ENCODE measurements at places on chromosomes 5 and 9.

- no peak overlapping the region for H3K4me3 ChIP-seq
- peak; percentile 67 for DNase-seq
- H3K27me3 ChIP-seq: no peaks in the 10 kb centered on the region
- H3K4me1 ChIP-seq: peaks cover 85% of the 10 kb centered on the region
Measured at GRCh38 chr9:113568571-113569321, 105.2 kb downstream of the RGS3 start.

GRCh38 chr9:97366889-97367288 is 45.0 kb upstream of the TDRD7 start:
- H3K27ac ChIP-seq: no peak overlapping the region
- H3K36me3 ChIP-seq: no peaks in the 10 kb centered on the region
- no peaks in the 10 kb centered on the region for H3K27me3 ChIP-seq

DNA sequence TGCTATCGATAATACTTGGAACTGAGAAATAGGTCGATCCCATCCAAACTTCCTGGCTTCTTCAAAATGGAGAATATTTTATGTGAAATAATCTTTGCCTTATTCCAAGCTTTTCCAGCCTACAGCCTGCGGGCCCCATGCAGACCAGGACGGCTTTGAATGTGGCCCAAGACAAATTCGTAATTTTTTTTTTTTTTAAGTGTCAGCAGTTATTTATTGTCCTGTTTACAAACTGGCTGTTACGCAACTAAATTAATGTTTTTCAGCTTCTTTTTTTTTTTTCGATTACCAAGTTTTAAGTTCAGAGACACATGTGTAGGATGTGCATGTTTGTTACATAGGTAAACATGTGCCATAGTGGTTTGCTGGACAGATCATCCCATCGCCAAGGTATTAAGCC is 411.7 kb upstream of the EDIL3 start:
- no peak for DNase-seq
- no peaks in the 10 kb centered on the region for H3K4me1 ChIP-seq
- no peak overlapping the region for H3K27ac ChIP-seq
- no peak overlapping the region for H3K4me3 ChIP-seq
- no peaks in the 10 kb centered on the region for H3K27me3 ChIP-seq

DNA sequence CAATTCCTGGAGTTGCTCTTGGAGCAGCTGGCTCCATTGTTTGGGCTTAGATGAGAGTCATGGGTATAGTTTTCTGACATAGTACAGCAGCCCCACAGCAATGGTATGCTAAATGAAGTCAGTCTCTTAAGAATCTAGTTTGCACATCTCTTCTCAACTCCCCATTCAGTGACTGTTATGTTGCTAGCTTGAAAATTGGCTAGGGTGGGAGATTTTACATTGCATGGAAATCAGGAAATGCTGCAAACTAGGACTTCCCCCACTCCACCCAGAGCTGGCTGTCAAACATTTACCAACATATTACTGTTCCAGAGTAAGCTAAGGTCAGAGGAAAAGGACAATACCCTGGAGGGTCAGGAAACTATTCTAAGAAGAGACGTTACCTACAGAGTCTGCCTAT is 17.6 kb upstream of the FCHO2 start:
- DNase-seq: no peak
- H3K27ac ChIP-seq: peak overlapping the region; percentile 46
- H3K4me3 ChIP-seq: no peak overlapping the region
- no peaks in the 10 kb centered on the region for H3K36me3 ChIP-seq
- no peaks in the 10 kb centered on the region for H3K27me3 ChIP-seq

DNA sequence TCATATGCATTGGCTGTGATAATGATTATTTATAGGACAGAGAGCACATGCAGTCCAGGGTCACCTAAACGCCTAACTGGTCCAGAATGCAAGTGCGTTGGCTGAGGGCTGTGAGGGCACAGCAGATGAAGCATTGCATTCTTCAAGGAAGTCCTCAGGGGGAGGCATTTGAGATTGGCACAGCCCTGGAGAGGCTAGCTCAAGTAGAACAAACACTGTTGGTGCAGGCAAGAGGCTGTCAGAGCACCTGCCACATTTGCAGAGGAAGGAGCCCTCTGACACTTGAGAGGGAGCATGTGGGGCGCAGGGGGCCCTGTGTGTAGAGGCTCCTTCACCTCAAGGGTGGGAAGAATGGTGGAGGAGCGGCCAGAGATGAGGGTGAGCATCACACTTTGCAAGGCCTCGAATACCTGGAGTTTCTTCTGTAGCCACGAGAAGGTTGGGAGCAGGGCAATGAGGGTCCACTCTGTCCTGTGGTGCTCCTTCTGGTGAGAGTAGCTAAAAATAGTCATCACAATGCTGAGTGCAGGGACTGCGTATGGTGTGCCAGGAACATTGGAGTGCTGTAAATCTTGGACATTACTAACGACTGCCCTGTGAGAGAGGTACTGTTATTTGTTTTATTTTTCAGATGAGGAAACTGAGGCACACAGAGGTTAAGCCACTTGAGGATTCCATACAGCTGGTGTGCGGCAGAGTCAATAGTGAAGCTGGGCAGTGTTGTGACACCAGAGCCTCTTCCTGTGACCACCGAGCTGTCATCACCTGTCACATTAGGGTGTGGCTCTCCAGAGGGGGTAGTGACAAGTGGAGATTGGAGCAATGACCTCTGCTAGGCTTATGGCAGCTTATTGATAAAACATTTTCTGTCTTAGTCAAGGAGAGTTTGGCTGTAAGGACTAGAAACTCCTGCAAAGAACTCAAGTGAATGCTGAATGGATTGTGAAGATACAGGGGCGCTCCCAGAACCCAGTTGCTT is 100.2 kb downstream of the PIP5K1B start:
- H3K27ac ChIP-seq: peak overlapping the region; percentile 48
- H3K27me3 ChIP-seq: no peaks in the 10 kb centered on the region

- no peaks in the 10 kb centered on the region for H3K27me3 ChIP-seq
- peaks cover 47% of the 10 kb centered on the region for H3K36me3 ChIP-seq
- H3K27ac ChIP-seq: no peak overlapping the region
Measured at GRCh38 chr5:151267491-151268260, 14.7 kb downstream of the GM2A start.

DNA sequence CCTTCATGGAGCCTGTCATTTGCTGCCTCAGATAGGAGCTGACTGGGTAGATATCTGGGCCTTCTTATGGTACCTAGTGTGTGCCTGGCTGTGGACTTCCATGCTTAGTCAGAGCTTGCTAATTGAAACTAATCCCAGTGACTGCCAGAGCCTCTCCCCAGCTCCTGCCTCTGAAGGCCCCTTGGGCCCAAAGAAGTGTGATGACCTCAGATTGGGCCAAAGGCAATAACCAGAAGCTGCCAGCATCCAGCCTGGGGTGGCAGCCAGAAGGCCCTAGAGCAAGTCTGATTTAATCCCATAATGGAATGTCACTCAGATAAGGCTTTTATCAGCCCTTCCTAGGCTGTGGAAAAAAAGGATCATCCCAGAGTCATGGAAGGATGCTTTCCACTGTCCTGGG is 17.1 kb upstream of the CDC23 start:
- H3K4me3 ChIP-seq: no peak overlapping the region
- no peaks in the 10 kb centered on the region for H3K4me1 ChIP-seq
- no peaks in the 10 kb centered on the region for H3K27me3 ChIP-seq
- no peaks in the 10 kb centered on the region for H3K36me3 ChIP-seq
- H3K27ac ChIP-seq: no peak overlapping the region

DNA sequence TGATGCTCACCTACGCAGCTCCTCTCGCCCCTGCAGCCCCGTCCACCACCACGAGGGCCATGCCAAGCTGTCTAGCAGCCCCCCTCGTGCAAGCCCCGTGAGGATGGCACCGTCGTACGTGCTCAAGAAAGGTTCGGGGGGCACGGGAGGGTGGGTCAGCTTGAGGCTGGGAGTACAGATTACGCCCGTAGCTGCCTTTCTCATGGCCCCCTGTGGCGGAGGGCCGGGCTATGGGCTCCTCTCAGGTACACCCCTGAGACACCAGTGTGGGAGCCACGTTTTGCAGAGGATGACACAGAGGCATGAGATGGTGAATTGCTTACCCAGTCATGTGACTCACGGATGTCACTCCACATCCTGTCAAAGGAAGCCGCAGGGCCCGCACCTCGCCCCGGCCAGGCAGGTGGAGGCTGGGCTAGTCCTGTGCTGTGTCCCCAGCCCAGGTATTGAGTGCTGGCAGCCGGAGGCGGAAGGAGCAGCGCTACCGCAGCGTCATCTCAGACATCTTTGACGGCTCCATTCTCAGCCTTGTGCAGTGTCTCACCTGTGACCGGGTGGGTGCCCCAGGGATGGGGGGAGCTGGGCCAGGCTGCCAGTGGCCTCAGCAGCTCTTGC is 33.7 kb downstream of the USP20 start:
- DNase-seq: peak; percentile 82
- H3K4me3 ChIP-seq: no peak overlapping the region
- peaks cover 10% of the 10 kb centered on the region for H3K4me1 ChIP-seq
- no peak overlapping the region for H3K27ac ChIP-seq
- H3K36me3 ChIP-seq: no peaks in the 10 kb centered on the region

GRCh38 chr9:75593920-75594319 is 296.6 kb upstream of the PCSK5 start:
- DNase-seq: no peak
- no peaks in the 10 kb centered on the region for H3K27me3 ChIP-seq
- H3K36me3 ChIP-seq: no peaks in the 10 kb centered on the region
- no peak overlapping the region for H3K27ac ChIP-seq
- no peaks in the 10 kb centered on the region for H3K4me1 ChIP-seq
- H3K4me3 ChIP-seq: no peak overlapping the region

- H3K4me1 ChIP-seq: no peaks in the 10 kb centered on the region
- no peak overlapping the region for H3K4me3 ChIP-seq
- no peak for DNase-seq
- H3K27ac ChIP-seq: no peak overlapping the region
- no peaks in the 10 kb centered on the region for H3K36me3 ChIP-seq
Measured at GRCh38 chr5:75677607-75678006, 39.6 kb downstream of the POC5 start.

DNA sequence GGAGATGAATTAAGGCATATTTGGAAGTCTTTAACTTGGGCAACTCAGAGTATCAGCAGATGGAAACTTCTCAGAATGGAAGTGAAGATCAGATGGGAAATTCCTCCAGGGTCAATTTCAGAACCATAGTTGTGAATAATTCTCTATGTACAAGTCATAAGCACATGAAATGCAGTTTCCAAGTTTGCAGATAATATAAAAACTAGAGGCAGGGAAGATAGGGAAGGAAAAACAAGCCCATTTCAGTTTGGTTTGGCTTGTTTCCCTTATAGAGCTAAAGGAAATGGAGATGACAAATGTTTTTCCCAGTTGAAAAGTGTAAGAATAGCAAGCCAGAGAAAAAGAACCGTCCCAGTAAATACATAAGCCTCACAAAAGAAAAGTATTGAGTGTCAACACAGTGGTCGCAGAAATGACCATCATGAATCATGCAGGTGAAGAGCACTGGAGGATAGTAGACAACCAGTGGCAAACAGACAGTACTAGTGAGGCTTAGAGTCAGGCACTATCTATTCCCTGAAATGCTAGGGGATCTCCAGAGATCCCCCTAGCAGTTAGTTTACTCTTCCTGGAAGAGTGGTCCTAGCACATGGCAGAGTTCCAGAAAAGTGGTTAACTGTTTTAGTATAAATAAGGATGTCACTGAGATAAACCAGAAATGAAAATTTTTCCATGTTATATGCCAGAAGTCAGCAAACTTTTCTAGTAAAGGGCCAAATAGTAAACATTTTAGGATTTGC is 245.9 kb downstream of the SAXO1 start:
- no peaks in the 10 kb centered on the region for H3K36me3 ChIP-seq
- H3K4me3 ChIP-seq: no peak overlapping the region
- DNase-seq: peak; percentile 50
- no peaks in the 10 kb centered on the region for H3K27me3 ChIP-seq
- no peak overlapping the region for H3K27ac ChIP-seq

DNA sequence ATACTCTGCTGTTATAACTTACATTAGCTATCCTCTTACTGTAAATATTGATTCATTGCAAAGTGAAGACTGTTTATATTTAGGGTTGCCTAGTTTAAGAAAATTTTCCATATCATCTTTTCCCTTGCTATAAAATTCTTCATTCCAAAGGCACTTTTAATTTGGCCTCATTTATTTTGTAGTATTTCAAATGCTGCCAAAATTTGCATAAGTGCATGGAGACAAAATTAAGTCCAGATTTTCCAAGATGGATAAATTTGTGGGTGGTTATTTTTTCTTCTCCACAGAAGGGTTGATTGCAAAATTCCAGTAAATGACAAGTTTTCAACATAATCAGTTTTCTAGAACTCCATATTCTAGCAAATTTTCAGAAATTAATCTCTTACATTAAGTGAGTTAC is 141.5 kb upstream of the MTAP start:
- H3K4me1 ChIP-seq: no peaks in the 10 kb centered on the region
- no peaks in the 10 kb centered on the region for H3K27me3 ChIP-seq
- no peak overlapping the region for H3K4me3 ChIP-seq
- no peak for DNase-seq
- H3K36me3 ChIP-seq: no peaks in the 10 kb centered on the region

DNA sequence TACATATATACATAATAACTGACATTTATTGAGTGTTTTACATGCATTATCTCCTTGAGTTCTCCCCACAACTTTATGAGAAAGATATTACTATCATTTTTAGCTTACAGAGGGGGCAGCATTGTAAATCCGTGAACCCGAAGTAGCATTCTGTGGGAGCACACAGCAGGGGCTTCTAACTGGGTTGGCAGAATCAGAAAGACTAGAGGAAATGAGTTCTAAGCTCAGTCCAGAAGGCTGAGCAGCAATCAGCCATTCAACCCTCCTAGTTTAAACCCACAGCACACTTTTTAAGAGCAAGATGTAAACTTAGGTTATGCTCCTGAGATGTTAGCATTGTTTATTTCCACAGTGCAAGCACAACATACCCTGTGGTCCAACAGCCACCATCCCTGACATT is 177.2 kb downstream of the TMEM38B start:
- H3K4me3 ChIP-seq: no peak overlapping the region
- no peak for DNase-seq
- no peaks in the 10 kb centered on the region for H3K4me1 ChIP-seq
- H3K27ac ChIP-seq: no peak overlapping the region
- H3K27me3 ChIP-seq: no peaks in the 10 kb centered on the region

DNA sequence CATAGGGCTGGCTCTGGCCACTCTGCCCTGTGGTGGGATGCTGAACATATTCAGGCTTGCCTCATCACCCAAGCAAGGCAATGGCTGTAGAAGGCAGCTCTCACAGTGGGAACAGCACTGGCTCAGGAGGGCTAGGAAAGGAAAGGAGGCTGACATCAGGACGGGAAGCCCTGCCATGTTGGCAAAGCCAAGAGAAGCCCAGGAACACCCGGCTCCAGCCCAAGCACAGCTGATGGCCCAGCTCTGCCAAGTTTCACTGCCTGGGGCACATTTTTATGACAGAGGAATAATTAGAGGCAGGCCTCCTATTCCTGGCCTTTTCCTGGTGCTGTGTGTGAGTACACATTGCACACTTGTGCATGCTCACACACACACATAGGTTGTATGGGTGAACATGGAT is 163.6 kb upstream of the SMIM23 start:
- H3K36me3 ChIP-seq: no peaks in the 10 kb centered on the region
- H3K4me1 ChIP-seq: no peaks in the 10 kb centered on the region
- H3K4me3 ChIP-seq: no peak overlapping the region
- no peak for DNase-seq
- H3K27me3 ChIP-seq: peaks cover 5% of the 10 kb centered on the region
